ENCODE measurements at places on chromosomes 12 and 14. TPM values are rescaled to one million over a fixed set of nuclear protein-coding genes. Genes with fewer than 3 reads are reported as not detected.

The SMCO3 gene
- not detected for total RNA-seq

The CIT gene
- 0.69 TPM for total RNA-seq

The SIX6 gene
- not detected for total RNA-seq

DNA sequence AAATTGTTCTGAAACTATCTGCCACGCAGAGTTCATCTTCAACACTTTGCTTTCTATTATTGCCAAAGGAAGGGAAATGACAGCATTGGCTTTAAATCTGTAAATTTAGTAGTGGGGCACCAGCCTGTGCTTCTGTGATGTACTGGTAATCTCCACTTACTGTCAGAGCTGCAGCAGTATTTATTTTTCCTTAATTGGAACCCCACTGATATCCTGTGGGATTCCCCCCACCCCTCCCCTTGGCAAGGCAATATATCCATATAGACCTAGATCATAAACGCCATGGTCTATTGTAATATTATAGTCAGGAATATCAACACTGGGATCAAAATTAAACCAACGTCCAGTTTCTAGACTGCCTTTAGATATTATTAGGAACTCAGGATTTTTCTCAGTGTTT lies 96.7 kb downstream of the RMST start:
- DNase-seq: no peak

The RDH5 gene
- total RNA-seq: 4.0 TPM
